ENCODE measurements at places on chromosomes 16 and 17. TPM values are rescaled to one million over a fixed set of nuclear protein-coding genes. Genes with fewer than 3 reads are reported as not detected.

The RANGRF gene
- 36.8 TPM for total RNA-seq

The BICDL2 gene
- 28.2 TPM for total RNA-seq

The KRT16 gene
- not detected for total RNA-seq

The CPHXL2 gene
- total RNA-seq, result not detected

GRCh38 chr16:67526149-67526791 lies 2.4 kb upstream of the RIPOR1 start:
- DNase-seq, result no peak

DNA sequence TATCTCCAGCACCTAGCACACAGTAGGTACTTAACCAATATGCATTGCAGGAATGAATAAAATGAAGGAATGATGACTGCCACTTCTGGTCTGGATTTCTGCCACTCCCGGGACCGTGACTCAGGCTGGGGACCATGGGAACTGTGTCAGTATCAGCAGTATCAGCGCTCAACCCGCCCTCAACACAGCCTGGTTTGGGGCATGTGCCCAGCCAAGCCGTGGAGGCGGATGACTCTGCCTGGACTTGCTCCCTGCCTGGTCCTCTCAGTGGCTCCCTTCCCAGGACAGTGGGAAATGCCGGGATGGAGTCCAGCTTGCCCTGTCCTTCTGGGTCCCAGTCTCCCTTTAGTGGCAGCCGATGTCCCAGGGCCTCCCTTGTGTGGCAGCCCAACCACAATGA lies 55.1 kb downstream of the SRCIN1 start:
- no peak for DNase-seq

- no peak for DNase-seq
Observed at GRCh38 chr16:81686391-81687130, 92.5 kb upstream of the PLCG2 start.

DNA sequence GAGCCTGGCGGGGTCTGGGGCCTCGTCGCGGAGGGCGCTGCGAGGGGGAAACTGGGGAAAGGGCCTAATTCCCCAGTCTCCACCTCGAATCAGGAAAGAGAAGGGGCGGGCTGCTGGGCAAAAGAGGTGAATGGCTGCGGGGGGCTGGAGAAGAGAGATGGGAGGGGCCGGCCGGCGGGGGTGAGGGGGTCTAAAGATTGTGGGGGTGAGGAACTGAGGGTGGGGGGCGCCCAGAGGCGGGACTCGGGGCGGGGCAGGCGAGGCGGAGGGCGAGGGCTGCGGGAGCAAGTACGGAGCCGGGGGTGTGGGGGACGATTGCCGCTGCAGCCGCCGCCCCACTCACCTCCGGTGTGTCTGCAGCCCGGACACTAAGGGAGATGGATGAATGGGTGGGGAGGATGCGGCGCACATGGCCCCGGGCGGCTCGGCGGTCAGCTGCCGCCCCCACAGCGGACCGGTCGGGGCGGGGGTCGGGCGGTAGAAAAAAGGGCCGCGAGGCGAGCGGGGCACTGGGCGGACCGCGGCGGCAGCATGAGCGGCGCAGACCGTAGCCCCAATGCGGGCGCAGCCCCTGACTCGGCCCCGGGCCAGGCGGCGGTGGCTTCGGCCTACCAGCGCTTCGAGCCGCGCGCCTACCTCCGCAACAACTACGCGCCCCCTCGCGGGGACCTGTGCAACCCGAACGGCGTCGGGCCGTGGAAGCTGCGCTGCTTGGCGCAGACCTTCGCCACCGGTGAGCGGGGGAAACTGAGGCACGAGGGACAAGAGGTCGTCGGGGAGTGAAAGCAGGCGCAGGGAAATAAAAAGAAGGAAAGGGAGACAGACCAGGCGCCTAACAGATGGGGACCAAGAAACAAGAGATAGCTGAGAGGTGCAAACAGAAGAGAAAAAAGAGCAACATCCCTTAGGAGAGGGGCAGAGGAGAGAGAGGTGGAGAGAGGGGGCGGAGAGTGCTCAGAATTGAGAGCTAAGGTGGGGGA lies at the start of gene PNMT:
Gene PNMT, plus strand, starts transcription at position 509 of the 980 bp plus-strand sequence. Its CDS starts 23 bp downstream, at position 532.
- peak; percentile 83 for DNase-seq

DNA sequence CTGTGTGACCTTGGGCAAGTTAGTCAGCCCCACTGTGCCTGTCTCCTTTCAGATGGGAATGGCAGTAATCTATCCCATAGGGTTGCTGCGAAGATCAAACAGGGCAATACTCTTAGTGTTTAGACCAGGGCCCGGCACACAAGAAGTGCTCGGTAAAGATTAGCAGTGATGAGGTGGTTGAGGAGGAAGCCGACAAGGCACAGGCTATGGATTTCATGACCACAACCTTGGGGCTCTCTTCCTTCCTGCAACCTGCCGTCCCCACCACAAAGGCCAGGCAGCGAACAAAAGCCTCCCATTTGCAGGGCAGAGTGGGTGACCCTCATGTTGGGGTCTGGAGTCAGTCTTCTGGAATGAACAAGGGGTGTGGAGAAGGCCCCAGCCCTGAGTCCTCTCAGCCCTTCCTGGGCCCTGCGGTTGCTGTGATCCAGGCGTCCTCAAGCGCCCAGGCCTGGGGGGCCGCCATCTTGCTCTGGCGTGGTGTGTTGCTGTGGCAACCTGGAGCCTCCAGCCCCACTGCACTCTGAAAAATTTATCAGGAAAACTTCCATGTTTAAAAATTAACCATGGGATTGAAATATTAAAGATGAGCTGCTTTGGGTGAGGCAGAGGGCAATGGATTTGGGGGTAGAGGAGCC lies 9.8 kb downstream of the ADAM11 start:
- DNase-seq, result no peak

GRCh38 chr16:82808036-82808435 lies 181.3 kb downstream of the CDH13 start:
- DNase-seq, result no peak

GRCh38 chr16:57522960-57523359 lies 13.4 kb downstream of the CCDC102A start:
- DNase-seq, result no peak

DNA sequence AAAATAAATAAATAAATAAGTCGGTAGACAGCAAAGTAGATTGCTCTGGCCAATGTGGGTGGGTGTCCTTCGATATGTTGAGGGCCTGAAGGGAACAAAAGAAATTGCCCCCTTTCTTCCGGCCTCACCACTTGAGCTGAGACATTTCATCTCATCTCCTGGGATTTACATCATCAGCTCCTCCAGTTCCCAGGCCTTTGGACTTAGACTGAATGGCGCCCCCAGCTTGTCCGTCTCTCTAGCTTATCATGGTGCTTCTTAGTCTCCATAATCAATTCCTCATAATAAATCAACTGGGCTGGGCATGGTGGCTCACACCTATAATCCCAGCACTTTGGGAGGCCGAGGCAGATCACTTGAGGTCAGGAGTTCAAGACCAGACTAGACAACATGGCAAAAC lies 13.8 kb upstream of the HAP1 start:
- no peak for DNase-seq

DNA sequence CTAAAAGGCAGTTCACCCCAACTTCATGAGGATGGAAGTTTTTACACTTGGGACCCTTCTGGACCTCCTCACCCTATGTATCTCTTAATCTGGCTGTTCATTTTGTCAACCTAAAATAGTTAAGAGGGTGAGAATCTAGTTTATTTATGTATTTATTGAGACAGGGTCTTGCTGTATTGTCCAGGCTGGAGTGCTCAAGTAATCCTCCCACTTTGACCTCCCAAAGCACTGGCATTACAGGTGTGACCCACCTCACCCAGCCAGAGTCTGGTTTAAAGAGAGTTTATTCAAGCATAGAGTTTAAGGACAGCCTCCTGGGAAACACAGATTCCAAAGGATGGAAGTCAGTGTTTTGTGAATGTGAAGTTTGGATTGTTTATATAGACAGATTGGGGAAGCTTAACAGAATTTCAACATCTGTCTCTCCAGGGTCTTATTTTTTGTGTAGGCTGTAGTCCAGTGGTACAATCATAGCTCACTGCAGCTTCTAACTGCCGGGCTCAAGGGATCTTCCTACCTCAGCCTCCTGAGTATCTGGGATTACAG lies 8.0 kb upstream of the APPBP2 start:
- no peak for DNase-seq

DNA sequence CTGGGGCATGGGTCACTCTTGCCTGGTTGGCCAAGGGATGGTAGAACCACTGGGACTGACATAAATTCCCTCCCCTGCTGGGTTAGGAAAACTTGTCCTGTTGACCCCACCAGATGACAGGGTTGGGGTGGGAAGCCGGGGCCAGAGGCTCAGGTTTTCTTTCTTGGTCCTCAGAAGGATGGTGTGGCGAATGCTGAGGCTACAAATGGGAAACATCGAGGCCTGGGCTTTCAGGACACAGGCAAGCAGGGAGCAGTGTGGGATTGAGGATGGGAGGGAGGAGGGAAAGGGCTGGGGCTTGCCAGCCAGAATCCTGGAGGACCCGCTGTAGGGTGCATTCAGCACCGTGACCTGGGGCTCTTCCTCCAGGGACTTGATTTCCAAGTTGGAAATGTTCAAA lies 14.5 kb upstream of the PLEKHG4 start:
- DNase-seq, result no peak

Data from WTC11 (cell line).